Progenitor cell of endocrine pancreas (in vitro differentiated cells): ENCODE measurements at places on chromosomes 1 and 21.

DNA sequence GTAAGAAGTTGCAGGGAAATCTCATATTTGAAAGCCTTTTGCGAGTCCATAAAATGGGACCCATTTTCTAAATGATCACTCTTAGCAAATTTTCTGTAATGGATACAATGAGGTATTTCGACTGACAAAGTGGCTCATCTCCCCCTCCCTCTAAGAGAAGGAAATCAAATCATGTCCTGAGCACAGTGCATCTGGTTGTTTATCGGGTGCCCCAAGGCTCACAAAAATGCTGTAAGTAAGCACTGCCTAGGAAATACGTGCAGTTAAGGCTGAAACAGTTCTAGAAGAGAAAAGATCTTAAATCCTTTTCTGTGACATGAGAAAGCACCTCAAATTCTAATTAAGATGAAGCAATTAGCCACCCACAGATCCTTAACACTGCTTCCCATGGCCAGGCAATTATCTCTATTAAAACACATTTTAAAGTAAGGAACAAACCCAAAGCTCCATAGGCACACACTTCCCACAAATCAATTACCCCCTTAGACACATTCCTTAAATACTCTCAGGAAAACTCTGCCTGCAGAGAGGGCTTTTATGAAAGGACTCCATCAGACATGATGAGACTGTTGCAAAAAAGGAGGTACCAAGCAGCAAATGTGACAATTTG lies 216.3 kb downstream of the KCNH1 start:
- DNase-seq: no peak

- no peak for DNase-seq
Observed at GRCh38 chr1:2632561-2633361, at the start of gene MMEL1. Gene MMEL1, minus strand, starts transcription at chr1:2633016. Its CDS starts 3,532 bp downstream, at chr1:2629484.

DNA sequence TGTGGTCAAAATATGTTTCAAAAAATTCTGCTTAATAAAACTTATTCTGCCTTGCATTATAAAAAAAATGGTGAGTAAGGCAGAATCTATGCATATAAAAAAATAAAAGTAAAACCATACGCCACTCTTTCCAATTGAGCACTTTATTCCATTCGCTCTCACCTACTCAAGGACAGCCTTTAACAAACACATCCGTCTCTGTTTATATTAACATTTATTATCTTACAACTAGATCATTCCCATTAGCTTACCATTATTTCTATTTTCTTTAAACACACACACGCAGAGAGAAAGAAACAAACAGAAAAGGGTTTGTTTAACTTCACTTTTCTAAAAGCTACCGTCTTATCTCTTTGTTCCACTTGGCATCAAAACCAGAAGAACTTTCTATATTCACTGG lies 598.9 kb upstream of the CHRM3 start:
- no peak for DNase-seq

DNA sequence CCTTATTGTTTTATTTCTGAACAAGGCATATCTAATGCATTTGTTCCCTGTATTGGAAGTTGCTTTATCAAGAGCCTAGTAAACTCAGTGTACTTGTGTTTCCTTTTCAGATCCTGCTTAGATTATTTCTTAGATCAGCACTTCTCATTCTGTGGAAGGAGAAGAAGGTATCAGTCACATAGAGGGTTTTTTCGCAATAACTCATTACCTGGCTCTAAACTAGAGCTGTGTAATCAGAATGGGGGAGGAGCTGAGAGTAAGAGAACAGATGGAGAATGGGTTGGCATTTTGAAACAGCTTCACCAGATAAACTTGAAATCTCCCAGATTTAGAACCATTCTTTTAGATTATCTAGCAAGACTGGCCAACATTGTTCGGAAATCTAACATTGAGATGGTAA lies 11.0 kb downstream of the AHCYL1 start:
- DNase-seq: no peak

GRCh38 chr1:20552728-20553445 lies 514 bp downstream of the FAM43B start:
- DNase-seq: no peak

GRCh38 chr1:8077120-8077573 lies 51.0 kb upstream of the ERRFI1 start:
- no peak for DNase-seq

DNA sequence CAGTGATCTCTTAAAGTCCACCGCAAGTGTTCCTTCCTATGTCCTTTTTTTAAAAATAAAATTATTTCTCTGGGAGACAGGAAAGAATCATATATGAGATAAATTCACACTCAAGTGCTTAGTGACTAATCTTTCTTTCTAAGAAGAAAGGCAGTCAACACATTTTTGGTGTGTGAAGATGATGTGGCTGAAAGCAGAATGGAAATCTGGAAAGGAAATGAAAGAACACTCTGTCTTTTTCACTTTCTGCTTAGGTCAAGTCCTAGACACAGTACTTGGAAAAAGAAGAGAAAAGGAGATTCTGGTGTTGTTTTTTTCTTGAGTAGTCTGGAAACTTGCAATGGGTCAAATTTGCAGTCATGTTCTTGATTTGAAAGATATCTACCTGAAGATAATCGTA lies 45.5 kb upstream of the PRRX1 start:
- no peak for DNase-seq

DNA sequence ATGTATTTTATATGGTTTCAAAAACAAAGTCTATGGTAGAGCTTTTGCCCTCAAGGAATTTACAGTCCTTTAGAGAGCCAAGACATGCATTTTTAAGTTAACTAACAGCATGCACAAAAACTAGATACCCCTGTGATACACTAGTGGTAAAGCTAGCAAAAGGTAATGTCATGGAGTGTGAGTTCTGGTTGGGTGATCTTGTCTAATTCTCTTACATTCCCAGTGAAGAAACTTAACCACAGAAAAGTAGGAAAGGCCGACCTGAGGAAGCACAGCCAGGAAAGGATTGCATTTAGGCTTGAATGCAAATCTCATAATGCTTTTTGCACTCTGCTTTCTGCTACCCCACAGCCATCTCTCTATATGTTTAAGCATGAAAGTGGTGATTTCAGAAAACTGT lies 202.2 kb downstream of the ROR1 start:
- DNase-seq: no peak

- DNase-seq: no peak
Observed at GRCh38 chr1:244100704-244101453, 49.8 kb downstream of the ZBTB18 start.

DNA sequence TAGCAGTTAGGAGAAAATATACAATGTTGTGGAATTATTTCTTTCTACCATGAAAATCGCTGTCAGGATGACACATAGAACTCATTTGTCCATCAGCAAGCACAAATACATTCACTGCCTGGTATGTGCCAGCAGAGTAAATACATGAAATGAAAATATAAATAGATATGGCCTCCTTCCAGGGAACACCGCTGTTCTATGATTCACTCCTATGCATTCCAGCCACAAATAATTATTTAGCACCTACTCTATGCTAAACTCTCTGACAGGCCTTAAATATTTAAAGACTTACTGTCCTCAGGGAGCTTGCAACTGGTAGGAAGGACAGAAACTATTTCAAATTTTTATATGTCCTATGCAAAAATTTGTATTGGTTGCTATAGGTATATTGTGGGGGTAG lies 975.0 kb upstream of the NCAM2 start:
- DNase-seq: no peak

- DNase-seq: no peak
Observed at GRCh38 chr1:96039910-96040309, 681.7 kb upstream of the PTBP2 start.

DNA sequence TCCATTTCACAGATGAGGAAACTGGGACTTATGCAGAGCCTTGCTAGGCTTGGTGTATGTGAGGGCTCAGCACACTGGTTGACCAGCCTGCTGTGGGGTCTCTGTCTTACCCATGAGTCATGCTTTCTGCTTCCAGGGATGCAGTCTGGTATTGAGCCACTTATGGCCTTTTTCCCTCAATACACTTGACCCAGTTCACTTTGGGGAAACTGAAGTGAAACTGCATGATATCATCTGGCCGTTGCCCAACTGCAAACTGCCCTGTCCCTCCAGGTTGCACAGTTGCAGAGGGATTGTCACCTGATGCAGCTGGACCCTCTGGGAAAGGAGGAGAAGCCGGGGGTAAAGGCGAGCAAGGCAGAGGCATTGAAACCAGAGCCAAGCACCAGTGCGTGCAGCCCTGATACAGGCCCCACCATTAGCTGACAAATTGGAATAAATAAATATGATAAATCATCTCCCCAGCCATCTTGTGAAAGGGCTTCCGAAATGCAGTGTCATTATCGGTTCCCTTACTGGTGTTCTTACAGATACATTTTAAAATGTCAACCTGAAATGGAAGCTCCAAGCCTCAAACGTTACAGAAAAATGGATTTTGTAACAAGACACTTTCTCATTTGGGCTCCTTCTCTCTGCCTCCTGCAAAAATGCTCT lies 39.3 kb upstream of the DUSP10 start:
- DNase-seq: no peak

GRCh38 chr1:157773493-157774350 lies 3.2 kb downstream of the FCRL2 start:
- no peak for DNase-seq

DNA sequence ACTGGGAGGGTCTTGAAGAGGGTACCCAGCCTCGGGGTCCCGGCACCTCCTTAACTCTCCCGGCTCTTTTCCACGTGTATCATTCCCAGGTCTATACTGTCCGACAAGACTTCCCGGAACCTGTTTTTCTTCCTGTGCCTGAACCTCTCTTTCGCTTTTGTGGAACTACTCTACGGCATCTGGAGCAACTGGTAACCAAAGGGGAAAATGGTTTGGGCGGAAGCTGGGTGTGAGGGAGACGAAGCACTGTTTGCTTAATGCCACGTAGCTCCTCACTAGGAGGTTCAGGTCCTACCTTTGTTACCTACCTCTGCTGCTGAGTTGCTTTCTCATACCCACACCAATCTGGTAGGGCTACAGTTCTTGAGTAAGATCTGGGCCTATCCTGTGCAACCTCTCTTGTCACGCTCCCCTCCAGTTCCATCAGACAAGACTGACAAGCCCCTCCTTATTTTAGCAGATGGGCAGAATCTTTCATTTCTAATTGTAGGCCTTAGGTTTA lies 642 bp downstream of the SLC30A7 start:
- DNase-seq: no peak

DNA sequence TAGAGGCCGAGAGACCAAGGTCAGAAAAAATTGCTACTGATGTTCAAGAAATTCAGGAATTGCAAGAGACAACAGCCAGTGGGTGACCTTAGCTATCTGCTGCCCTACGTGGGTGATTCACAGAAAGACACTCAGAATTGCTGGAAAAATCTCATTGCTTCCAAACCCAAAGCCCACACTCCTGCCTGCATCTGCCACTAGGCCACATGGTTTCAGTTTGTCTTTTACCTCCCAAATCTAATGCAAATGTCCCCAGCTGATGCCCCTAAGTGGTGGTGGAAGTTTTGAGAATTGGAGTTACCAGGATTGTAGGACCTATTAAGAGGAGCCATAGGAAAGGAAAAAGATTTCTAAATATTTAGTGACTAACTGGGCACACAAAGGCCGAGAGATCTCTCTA lies 341.5 kb upstream of the CHRM3 start:
- DNase-seq: no peak

DNA sequence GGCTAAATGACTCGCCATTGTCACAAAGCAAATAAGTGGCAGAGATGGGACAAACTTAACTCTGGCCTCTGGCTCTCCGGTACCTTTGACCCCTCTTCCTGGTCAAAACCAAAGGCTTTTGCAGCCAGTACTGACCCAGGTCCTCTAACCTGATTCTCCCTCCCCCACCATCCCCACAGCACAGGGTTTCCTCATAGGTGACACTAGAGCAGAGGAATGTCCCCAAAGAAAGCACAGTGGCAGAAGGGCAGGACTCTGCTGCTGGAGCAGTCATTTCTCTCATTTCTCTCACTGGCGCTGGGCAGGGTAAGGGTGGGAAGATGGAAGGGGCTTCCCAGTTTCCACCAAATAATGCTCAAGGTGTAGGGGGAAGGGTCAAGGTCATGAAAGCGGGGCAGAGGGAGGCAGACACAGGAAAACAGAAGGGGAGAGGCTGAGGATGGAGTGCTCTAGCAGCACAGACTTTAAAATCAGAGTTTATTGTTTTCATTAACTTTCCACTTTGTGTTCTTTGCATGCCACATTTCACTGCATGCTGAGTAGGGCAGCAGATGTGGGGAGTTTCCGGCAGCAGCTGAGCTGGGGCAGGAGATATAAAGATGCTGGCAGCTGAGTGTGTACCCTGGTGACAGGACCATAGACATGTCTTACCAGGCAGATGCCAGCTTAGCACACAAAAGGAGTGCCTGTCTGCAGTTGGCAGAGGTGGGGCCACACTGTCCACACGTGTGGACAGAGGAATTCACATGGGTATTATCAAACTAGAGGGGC lies 80.5 kb downstream of the FAM78B start:
- no peak for DNase-seq

GRCh38 chr1:182761396-182762395 lies 27.9 kb upstream of the NPL start:
- no peak for DNase-seq
